ENCODE measurements at places on chromosomes 5 and 9.

- DNase-seq: no peak
Observed at GRCh38 chr9:6915635-6916034, 157.9 kb downstream of the KDM4C start.

DNA sequence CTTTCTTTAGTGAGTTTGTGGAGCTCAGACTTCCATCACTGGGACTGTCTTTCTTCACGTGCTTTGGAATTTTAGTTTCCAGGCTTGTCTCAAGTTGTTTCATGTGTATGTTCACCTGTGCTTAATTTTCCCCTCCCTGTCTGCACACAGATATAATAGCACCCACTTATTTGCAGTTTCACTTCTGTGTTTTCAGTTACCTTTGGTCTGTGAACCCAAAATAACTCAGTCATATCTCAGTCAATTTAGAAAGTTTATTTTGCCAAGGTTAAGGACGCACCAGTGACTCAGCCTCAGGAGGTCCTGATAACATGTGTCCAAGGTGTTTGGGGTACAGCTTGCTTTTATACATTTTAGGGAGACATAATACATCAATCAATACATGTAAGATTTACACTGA, 330.4 kb downstream of the ICE1 start:
- no peak for DNase-seq

DNA sequence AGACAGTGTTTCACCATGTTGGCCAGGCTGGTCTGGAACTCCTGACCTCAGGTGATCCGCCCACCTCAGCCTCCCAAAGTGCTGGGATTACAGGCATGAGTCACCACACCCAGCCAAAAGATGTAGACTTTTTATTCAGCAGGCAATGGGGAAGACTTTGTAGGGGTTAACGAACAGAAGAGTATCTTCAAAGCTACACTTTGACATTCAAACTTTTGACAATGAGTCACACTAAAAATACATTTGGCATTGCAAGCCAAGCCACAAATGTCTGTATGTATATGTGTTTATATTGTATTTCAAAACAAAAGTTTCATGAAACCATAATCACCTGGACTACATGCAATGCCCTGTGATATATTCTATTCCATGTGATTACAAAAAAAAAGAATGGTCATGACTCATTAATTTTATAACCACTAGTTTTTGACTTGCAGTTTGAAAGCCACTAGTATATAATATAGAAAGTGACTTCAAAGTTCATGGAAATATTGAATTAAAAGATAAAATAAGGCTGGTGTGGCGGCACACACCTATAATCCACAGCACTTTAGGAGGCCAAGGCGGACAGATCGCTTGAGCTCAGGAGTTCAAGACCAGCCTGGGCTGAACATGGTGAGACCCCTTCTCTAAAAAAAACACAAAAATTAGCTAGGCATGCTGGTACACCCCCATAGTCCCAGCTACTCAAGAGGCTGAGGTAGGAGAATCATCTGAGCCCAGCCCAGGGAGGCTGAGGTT, 8.3 kb downstream of the DIMT1 start:
- DNase-seq: no peak

DNA sequence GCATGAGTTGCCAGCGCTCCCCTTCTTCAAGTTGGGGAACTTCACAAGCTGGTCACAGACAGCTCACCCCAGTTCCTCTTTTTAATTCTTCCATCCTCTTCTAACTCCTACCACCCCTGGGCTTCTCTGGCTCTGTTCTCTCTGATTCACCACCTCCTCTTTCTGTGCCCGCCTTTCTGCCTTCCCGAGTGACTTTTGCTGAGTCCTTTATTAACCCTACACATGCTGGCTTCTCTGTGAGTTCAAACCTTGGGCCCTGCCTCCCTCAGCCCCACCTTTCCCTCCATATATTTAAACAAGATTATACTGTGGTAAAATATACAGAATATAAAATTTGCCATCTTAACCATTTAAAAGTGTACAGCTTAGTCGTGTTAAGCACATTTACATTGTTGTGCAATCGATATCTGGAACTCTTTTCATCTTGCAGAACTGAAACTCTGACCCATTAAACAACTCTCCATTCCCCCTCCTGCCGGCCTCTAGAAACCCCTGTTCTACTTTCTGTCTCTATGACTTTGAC, 32.0 kb downstream of the SLC46A2 start:
- DNase-seq: no peak

- no peak for DNase-seq
Observed at GRCh38 chr5:127411381-127411780, 106.1 kb upstream of the PRRC1 start.

GRCh38 chr5:146681585-146682105, 165.7 kb upstream of the GPR151 start:
- no peak for DNase-seq

GRCh38 chr5:139474890-139475791, 4.3 kb downstream of the SMIM33 start:
- DNase-seq: no peak

DNA sequence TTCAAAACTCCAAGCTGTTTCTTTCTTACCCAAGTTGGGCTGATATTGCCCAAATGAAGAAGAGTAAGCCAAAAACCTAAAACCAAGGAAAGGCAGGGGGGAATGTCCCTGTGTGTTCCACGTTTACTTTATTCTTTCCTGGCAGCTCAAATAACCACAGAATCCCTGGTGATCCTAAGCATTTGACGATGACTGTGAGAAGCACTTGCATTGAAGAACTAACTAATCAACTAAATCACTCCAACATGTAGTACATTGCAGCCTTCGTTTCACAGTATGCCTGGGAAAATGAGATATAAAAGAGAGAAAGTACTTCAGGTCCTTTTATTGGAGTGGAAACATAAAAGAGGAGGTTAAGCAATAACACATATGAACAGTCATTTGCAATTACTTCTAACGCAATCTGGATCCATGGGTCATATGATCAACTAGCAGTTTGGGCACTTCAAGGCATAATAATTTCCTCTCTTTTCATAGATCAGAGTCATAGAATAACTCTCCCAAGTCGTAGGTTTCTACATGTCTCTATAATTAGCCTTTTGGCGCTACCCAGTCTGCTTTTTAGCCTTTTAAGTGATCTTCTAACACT, 338.4 kb downstream of the TMEM167A start:
- no peak for DNase-seq

DNA sequence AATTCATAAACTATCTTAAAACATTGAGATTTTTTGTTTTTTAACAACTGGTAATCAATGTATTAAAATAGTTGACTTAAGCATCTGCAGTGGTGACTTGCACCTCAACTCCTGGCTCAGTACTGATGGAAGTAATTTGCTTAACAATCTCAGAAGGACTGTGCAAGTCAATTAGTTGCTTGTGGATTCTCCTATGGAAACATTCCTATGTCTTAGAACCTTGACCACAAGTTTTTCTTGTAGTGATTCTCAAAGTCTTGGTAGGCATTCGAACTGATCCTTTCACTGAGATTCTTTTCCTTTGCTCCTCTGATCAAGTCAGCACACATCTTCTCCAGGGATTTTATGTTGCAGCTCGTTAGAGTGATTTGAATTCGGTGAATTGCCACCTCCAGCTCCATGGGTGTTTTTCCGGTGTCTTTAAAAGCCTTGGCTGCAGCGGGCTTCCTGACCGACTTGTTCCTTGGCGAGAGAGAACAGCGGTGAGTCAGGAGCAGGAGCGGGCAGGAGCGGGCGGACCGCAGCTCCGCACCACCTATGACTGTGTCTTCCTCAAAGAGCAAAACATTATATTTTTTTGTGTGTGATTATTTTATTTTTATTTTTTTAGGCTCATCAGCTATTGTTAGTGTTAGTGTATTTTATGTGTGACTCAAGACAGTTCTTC, 21.1 kb downstream of the HMGXB3 start:
- no peak for DNase-seq

DNA sequence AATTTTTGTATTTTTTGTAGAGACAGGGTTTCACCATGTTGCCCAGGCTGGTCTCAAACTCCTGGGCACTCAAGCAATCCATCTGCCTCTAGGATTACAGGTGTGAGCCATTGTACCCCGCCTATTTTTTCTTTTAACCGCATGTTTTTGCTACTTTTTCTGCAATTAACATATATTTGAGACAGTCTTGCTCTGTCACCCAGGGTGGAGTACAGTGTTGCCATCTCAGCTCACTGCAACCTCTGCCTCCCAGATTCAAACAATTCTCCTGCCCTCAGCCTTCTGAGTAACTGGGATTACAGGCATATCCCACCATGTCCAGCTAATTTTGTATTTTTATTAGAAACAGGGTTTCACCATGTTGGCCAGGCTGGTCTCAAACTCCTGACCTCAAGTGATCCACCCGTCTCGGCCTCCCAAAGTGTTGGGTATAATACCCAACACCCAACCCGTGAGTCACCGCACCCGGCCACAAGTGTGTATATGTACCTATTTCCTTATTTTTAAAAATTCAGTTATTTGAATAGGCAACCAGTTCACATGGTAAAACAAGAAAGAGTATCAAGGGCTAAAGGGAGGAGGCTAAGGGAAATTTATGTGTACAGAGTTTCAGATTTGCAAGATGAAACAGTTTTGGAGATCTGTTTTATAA, 13.3 kb downstream of the PHAX start:
- no peak for DNase-seq

DNA sequence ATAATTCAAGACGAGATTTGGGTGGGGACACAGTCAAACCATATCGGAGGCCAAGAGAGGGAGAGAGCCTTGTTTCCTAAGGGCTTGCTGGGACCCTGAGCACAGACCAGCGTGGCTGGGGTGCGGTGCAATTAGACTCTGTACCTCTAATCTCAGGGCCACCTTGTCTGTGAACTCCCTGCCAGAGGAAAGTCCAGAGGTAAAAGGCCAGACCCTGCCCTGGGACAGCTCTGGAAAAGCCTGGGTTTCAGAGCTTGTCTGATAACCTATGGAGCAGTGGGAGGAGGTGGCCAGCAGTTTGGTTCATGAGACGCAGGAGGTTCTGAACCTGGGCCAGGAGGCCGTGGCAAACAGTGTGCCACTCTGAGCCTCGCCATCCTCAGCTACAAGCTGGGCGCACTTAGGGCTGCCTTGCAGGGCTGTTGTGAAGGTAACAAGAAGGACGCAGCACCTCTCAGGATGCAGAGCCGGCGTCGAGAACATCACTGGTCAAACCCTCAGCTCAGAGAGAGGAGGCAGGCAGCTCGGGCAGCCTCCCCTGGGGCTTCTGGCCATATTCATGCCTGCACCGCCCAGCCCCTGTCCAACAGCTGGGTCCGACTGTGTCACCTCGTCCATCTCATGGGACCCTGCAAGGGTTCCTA, 4.8 kb upstream of the DOLPP1 start:
- no peak for DNase-seq

- DNase-seq: no peak
Observed at GRCh38 chr5:3835811-3836210, 240.2 kb downstream of the IRX1 start.

GRCh38 chr5:130159968-130160367, 255.7 kb downstream of the CHSY3 start:
- DNase-seq: no peak

- no peak for DNase-seq
Observed at GRCh38 chr5:154519359-154519758, 41.3 kb upstream of the HAND1 start.

DNA sequence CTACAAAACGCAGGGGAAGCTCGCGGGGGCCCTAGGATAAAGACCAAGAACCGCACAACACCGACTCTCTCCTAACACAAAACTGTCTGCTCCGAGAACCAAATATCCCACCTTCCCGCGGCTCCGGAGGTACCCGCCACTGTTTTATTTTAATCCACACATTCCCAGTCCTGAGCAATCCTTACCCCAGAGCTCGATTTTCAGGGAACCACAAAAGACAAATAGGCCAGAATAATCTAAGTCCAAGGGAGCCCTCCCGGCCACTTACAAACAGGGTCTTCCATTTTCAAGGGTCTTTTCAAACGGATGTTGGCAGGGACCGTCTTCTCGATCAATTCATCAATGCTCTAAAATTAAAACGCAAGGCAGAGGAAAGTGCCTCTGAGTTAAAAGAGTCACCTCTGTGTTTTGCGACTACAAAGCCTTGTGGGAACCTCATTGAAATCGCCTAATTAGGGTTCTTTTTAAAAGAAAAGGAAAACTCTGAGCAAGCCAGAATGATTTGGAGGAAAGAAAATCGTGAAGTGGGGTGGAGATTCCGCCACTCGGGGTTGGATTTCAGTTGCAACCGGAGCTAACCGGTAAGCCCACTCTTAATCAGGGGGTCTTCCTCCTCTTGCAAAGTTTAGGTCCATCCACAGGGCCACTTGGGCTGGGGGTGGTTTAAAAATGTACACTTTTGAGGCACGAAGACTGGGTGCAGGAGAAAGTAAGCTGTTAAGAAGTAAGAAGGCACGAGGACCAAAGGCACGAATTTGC, 1.0 kb downstream of the GLDC start:
- no peak for DNase-seq

All from stimulated activated CD4-positive, alpha-beta T cell treated with anti-CD3 and anti-CD28 coated beads, Interleukin-1b, Interleukin-23, amount 100 ng/mL, for 1 hour (primary cell).